ENCODE measurements at places on chromosomes 4 and X. TPM values are rescaled to one million over a fixed set of nuclear protein-coding genes. Genes with fewer than 3 reads are reported as not detected.

DNA sequence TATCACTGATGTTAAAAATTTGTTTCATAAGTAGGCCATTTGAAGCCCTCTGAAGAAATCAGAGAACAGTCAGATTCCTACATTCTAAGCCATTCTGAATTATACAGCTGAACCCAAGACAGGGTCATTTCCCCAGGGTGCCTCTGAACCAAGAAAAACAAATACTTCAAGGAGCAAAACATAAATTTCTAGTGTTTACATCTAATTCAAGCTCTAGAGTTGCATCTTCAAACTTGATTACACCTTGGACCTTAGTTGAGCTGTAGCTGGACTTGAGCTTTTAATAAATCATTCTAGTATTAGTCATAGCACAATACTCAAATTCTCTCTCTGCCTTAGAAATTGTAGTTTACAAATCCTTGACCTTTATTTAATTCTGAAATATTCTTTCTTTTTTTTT is 87.6 kb upstream of the IL15 start:
- no peaks in the 10 kb centered on the region for H3K4me1 ChIP-seq
- no peak overlapping the region for H3K27ac ChIP-seq
- no peak overlapping the region for H3K4me3 ChIP-seq
- peaks cover 5% of the 10 kb centered on the region for H3K36me3 ChIP-seq
- H3K27me3 ChIP-seq = no peaks in the 10 kb centered on the region
- no peak for DNase-seq

SLC25A31 gene
- total RNA-seq = not detected

GRCh38 chr4:187333151-187333550 is 609.5 kb upstream of the FAT1 start:
- H3K27ac ChIP-seq = no peak overlapping the region
- no peaks in the 10 kb centered on the region for H3K4me1 ChIP-seq
- no peak overlapping the region for H3K4me3 ChIP-seq
- no peaks in the 10 kb centered on the region for H3K27me3 ChIP-seq

ZC4H2 gene
- 18.1 TPM for total RNA-seq

- no peak overlapping the region for H3K4me3 ChIP-seq
- no peaks in the 10 kb centered on the region for H3K4me1 ChIP-seq
- H3K27ac ChIP-seq = no peak overlapping the region
These were observed 25.0 kb downstream of the NLGN4X start for GRCh38 chrX:6203462-6204215.

- peaks cover 4% of the 10 kb centered on the region for H3K4me1 ChIP-seq
- H3K36me3 ChIP-seq = no peaks in the 10 kb centered on the region
- H3K27me3 ChIP-seq = no peaks in the 10 kb centered on the region
- peak overlapping the region; percentile 10 for H3K27ac ChIP-seq
- no peak overlapping the region for H3K4me3 ChIP-seq
These were observed 252.4 kb upstream of the FAT4 start for GRCh38 chr4:125062115-125063050.

Measured in endothelial cell (in vitro differentiated cells).